Trophoblast cell (in vitro differentiated cells and primary cell): ENCODE measurements at places on chromosomes 13 and 19.

GRCh38 chr13:28678809-28679208, 19.9 kb downstream of the POMP start:
- no peak for DNase-seq

DNA sequence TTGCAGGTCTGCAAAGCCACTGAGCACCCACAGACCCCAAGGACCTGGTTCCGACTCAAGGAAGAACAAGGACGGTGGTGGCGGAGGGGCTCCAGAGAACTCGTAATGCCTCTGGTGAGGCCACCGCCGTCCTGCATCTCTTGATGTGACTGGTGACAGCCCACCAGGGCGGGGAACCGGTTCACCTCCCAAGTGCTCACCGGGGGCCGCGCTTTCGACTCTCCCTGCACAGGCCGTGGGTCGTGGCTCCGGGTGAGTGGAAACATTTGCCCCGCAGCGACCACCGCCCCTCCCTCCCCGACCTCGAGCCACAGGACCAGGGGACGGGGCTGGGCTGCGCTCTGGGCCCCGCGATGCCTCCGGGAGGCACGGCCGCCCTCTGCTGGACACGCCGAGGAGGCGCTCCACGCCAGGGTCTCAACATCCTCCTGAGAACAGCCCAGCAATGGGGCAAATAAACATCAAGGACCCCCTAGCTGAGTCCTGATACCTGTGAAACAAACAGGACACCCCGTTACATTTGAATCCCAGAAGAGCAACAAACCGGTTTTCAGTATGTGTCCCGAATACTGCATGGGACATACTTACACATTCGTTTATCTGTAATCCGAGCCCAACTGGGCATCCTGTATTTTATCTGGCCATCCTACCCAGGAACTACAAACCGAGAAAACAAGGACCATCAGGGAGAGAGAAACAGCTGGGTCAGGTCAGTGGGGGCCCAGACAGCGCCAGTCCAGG, 3.9 kb upstream of the PLPP2 start:
- DNase-seq, result no peak

DNA sequence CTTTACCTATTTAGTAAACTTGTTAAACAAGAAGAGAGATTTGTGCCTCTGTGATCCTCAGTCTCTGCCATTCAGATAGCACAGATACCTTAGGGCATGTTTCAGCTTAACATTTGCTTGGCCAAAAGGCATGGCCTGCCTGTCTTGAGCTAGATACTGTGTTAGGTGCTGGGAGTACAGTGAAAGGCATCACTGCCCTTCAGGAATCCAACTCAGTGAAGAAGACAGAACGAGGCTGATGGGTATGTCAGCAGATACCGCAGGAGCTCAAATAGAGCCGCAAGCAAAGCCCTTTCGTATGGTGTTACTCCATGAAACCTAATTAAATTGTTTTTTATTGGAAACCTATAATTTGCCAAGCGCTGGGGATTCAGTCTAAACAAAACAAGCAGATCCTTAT, 12.9 kb downstream of the ZNF507 start:
- DNase-seq, result no peak

DNA sequence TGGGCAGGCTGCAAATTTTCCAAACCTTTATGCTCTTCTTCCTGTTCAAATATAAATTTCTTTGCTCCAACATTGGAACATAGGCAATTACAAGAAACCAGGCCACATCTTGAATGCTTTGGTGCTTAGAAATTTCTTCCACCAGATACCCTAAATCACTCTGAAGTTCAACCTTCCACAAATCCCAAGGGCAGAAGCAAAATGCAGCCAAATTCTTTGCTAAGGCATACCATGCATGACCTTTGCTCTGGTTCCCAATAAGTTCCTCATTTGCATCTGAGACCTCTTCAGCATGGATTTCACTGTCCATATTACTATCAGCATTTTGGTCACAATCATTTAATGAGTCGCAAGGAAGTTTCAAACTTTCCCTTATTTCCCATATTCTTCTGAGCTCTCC, 130.9 kb downstream of the DIAPH3 start:
- DNase-seq, result no peak

GRCh38 chr13:34808649-34809048, 133.4 kb upstream of the NBEA start:
- DNase-seq, result no peak

DNA sequence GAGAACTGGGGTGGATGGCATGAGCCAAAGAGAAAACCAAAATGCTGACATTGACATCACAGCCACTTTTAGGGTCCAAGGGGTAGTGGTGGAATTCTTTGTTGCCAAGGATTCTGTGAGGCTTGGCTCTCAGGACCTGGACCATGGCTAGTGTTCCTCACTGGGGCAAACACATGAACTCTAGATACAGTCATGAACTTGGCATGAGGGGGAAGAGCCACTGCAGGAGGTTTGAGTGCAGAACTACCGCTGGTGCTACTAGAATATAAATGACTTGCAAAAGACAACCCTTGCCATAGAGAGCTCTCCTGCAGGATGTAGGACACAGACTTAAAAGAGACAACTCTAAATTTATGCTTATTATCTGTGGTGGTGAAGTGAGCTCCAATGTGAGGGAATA, 29.8 kb upstream of the FRY start:
- peak; percentile 22 for DNase-seq

GRCh38 chr19:38362076-38362945, 12.1 kb upstream of the PSMD8 start:
- DNase-seq, result peak; percentile 63

DNA sequence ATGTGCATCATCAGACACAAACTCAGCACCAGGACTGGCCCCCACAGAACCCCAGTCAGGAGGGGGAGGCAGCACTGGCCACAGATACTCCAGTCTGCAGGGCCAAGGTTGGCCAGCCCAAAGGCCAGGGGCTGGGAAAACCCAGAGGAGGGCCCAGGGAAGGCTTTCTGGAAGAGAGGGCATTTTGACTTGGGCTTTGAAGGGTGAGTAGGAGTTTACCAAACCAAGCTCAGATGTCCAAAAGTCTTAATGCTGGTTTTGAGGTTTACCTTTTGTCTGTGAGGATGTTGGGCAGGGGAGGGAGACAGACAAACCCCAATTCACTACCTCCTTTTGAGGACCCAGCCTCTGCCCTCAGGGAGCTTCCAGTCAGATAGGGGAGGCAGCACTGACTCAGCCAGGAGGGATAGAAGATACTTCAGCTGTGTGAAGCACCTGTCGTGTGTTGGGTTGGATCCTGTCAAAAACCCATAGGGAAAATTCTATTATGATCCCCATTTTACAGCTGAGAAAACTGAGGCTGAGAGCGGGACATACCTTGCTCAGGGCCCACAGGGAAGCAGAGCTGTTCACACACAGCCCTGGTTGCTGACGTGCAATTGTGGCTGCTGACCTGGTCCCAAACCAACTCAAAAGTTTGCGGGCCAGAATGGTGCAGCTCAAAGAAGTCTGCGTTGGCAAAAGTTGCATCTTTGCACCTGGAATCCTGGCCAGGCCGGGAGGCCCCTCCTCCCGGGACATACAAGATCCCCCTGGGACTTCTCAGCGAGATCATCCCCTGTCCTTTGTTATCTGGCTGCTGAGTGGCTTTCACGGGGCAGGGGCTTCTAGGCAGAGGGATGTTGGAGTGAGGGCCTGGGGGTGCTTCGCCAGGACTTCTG, 13.1 kb downstream of the CILP2 start:
- DNase-seq, result no peak

GRCh38 chr13:60369242-60369641, 27.8 kb upstream of the TDRD3 start:
- DNase-seq, result peak; percentile 29

DNA sequence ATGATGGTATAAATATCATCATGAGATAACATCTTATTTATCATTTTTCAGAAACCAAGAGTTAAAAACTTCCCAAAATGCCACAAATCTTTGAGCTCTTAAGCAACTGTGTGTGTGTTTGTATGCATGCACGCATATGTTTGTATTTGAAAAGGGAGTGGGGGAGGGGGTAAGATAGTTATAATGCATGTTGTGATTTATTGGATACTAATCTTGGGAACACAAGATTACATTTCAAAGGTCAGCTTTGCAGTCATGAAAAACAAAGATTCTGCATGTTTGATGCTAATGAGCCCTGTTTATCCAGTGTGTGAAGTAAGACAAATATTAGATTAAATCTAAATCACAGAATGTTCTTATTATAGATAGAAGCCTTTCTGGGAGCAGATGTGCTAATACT, 355.9 kb downstream of the DCT start:
- DNase-seq, result no peak
